NK-92 treated with Interleukin-12 subunit alpha and Interleukin-12 subunit beta, amount 100 ng/mL, for 24 hours (cell line): ENCODE measurements at places on chromosomes 12 and 14.
A peak's percentile ranks its signal among the peaks of the same experiment; 100 is the strongest.

DNA sequence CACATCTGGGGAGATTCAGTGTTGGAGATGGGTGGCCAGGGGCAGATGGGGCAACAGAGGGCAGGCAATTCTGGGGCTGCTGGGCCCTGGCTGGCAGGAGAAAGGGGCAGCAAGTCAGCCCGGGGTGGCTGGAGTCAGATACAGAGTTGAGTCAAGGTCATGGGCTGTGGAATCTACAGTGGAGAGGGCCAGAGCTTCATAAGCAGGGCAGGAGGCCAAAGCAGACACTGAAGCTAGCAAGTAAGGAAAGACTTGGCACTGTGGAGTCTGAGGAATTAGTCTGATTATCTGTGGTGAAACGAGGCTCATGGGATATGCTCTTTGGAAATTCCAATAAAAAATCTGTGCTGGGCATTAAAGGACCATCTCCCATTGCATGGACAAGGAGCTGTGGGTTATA, 95.5 kb downstream of the TMX1 start:
- no peak for DNase-seq

- no peak for DNase-seq
Measured at GRCh38 chr14:86955771-86956354, 1037.1 kb downstream of the GALC start.

GRCh38 chr12:62908674-62909073, 26.3 kb downstream of the PPM1H start:
- no peak for DNase-seq

- DNase-seq, result no peak
Measured at GRCh38 chr12:61111218-61111617, 1149.0 kb upstream of the USP15 start.

DNA sequence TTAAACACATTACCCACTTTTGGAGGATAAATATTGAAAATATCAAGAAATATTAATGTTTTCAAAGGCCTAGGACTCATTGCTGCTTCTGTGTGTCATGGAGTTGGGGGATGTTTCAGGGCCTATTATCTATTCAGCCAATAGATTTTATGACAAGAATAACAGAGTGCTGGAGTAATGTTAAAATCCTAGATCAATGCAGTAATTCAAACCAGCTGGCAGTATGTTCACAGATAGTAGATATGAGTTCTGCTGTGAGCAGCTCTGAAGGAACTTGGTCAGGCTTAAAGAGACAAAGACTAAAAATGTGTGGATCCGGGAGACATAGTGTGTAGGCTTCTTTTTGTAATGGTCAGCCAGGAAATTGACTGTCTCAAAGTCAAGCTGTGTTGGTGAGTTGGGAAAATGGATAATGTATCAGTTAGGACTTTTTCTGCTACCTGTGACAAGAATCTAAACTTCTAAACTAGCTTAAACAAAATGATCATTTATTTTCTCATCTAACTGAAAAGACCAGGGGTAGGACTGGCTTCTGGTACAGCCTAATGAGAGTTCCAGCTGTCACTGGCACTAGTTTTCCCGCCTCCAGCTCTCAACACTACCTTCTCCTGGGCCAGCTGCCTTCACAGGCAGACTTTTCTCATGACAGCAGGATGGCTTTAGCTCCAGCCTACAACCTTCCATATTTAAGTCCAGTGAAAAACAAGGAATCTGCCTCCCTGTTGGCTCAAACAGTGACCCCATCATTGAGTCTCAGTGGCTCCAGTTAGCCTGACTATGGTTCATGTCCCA, 16.3 kb upstream of the POLR3B start:
- no peak for DNase-seq

DNA sequence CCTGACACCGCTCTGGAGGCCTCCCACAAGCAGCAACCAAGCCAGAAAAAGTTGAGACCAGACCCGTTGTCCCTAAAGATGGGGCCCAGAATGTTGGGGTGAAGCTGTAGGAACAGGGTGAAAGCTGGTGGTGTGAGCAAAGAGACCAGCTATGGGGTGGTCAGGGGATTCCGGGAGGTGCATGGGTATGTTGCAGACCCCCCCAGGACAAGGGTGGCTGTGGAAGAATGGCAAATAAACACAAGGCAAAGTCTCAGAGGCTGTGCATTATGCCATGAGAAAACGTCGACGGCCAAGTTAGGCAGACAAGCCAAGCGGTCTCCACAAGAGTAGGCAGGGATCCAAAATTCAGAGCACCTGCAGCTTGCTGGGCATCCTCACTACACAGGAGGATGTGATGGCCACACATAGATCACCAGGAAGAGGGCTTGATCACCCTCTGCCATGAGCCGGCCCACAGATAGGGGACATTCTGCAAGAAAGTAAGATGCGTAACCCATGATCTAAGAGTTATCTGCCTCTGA, 58.8 kb upstream of the KCNA1 start:
- DNase-seq, result no peak

DNA sequence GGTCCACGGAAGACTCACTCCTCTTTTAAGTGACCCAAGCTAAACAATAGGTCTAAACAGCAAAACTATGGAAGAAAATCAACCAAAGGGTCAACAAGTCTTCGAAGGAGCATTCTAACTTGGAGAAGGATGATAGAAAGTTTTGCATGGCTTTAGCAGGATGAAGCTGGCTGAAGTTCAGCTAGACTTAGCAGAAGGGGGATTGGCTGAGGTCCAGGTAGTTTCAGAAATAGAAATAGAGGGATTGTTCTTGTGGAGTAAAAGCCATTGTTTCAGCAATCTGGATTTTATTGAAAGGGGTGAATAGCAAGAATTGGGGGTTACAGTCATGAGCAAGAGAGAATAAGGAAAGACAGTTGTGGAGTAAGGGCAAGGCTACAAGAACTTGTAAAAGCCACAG, 84.7 kb upstream of the TSPAN8 start:
- DNase-seq, result no peak

DNA sequence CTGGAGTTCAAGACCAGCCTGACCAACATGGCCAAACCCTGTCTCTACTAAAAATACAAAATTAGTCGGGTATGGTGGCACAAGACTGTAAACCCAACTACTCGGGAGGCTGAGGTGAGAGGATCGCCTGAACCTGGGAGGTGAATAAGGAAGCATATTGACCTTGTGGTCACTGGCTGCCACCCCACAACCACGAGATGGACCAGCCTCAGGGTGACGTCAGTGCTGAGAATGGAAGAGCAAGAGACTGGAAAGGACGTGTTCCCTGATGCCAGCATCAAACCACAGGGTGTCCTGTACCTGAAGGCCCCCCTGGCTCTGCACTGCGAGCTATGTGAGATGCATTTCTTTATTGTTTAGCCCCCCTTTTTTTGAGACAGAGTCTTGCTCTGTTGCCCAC, 45.9 kb upstream of the BDKRB2 start:
- DNase-seq, result no peak

DNA sequence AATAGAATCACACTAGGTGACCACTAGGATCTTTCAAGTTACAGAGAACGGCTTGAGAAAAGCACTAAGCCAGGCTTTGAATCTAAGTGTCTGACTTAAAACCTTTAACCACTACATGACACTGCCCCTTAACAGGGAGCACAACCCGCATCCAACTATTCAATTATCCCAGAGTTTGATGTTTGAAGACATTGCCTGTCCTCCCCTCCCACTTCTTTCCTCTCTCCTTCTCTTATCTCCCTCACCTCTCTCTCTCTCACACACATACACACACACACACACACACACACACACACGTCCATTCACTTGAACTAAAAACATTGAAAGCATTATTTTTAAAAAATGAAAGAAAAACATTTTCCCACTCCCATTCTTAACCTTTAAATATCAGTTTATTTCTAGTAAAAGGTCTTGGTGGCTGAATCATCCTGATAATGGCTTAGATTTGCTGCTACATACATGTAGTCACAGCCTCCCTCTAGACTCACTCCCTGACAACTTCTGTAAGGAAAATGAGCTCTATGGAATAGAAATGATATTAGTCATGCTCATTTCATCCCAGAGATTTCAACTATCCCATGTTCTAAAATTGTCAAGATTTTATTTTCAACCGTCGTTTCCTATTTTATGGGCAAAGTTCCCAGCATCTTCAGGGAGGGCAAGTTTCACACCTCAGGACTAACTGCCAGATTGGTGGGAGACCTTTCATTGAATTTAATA, 53.5 kb upstream of the RAP1B start:
- DNase-seq, result no peak

- DNase-seq, result no peak
Measured at GRCh38 chr12:108996320-108996719, 24.5 kb downstream of the SVOP start.

DNA sequence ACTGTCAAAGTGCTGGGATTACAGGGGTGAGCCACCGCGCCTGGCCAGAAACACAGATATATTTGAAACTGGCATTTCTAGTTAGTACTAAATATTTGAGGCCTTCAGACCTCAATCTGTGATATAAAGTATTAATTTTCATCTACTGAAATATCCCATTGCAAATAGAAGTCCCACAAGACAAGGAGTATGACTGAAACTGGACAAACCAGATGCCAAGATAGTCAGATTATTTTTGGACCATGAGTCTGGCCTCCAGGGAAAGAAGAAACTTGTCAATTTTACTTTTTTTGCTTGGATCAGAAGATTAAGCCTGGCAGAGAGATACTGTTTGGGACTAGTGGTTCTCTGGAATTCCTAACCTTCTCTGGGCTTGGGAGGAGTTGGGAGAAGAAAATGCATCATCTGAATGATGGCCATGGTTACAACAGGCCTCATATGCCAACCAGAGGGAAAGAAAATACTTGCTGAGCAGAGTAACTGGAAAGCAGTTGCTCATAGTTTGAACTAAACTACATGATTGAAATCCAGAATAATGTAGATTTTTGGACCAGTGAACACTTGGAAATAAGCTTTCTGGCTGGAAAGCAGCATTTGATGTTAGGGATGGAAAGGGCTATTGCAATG, 2.9 kb upstream of the SMOC1 start:
- no peak for DNase-seq

DNA sequence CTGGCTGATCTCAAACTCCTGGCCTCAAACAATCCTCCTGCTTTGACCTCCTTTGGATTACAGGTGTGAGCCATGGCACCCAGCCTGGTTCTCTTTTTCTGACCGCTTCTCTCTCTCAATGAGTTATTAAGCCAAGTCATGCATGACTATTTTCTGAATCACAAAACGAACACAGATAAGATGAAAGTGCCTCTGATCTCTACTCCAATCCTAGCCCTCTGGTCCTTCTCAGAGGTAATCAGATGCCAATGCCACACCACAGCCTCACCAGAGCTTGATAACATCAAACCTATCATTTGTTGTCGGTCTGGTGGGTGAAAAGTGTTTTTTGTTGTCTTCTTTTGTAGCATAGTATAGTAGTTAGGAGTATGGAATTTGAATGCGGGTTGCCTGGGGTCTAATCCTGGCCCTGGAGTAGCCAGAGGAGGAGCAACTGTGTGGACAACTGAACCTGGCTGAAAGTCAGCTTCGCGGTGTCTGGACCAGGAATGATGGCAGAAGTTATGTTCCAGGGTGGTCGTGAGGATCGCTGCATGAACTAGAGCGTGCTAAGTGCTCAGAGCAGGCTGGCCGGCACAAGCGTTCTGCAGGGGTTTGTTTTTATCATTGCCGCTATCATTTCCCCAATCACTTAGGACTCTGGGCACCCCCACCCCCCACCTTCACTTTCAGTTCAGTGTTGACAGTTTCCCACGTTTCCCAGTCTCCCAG, 77.9 kb downstream of the SPRING1 start:
- DNase-seq, result no peak

GRCh38 chr12:104596134-104596799, 139.5 kb downstream of the CHST11 start:
- no peak for DNase-seq

DNA sequence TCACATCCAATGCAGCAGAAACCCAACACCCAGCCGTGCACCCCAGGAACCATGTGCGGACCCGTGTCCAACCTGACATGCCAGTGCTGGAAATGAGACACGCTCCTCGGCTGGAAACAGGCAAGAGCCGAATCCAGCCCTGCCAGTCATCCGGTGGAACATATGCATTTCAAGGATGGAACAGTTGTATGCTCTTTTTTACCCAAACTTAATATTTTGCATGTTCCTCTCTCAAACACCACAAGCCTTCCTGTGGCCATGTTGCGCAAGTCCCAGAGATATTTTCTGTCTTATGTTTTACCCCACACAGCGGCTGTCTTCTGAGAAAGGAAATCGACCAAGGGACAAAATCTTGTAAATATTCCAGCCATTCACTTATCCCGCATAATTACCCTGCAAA, 196.9 kb downstream of the BCL11B start:
- DNase-seq, result peak; percentile 34

DNA sequence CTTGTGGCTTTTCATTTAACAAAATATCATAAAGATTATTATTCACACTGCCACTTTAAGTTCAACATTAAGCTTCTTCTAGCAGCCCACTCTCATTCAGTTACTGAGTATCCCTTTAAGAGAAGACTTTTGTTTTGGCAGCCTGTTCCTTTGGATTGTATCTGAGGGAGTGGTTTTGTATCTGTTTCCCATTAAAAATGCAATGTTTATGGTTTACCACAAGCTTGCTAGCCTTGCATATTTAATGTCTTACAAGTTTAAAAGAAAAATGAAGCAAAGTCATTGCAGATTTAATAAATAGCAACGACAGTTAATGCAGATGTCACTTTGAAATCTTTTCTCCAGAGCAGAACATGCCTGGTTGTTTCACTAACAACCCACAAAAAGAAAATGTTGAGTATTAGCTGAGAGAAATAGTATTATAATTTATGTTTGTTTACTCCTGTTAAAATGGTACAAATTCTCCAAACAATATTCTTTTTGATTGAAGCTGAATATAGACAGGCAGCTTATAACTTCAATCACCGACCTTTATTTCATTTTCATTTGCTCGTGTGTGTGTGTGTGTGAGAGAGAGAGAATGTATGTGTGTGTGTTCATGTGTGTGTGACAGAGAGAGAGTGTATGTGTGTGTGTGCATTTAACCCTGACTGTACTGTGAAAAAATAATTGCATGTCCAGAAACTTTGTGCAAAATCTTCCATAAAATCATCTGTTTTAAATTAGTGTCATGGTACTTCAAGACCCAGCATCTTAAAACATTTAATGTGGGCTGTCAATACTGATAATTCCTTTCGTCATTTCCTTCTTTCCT, 1.8 kb downstream of the DCN start:
- DNase-seq, result no peak

DNA sequence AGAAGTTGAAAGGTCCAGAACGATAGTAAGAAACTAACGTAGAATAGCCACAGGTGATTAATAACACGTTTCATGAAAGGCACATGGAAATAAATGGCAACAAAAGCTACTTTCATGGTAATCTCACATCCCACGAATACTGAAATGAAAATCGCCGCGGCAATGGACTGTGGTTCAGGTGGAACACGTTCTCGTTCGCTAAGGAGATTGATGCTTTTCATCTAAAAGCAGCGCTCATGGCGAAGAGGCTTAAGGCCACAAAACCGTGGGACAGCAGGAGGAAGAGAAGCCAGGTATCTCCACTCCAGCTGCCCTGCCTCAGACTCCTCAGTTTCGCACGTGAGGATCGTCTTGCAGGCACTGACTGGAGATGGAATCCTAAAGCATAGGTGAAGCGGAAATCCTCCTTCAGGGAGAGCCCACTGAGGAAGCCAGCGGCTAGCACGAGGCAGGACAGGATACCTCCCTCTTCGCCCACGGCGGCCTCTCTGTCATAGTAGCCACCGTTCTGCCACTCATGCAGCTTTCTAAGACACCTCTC, 696 bp upstream of the GPHN start:
- DNase-seq, result no peak

GRCh38 chr12:94925729-94926128, 77.8 kb downstream of the NDUFA12 start:
- no peak for DNase-seq

GRCh38 chr14:92323916-92324818, 1.2 kb downstream of the SLC24A4 start:
- no peak for DNase-seq
